ENCODE measurements at places on chromosomes 11 and 22. TPM values are rescaled to one million over a fixed set of nuclear protein-coding genes. Genes with fewer than 3 reads are reported as not detected.

Gene MPEG1
- total RNA-seq, result not detected

Gene TCN2
- 12.9 TPM for total RNA-seq

Gene MOV10L1
- total RNA-seq, result not detected

Gene CRYAB
- total RNA-seq, result not detected

- no peak for DNase-seq
Observed at GRCh38 chr22:31605851-31606585, 56.0 kb downstream of the PISD start.

DNA sequence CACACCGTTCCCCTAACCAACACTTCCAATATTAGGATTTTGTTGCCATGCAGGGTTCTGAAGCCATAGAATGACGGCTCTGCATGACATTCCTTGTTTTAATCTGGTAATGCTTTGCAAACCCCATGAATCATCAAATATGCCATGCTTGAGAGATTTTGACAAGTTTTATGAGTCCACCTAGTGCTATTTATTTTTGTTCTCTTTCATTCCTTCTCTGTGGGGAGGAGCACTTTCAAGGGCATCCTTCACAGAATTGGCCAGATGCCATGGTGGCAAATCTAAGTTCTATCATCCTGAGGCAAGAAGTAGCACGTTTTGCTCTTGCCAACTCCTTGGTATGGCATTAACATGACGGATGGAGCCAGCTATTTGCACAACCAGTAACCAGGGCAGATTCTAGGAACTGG is 268.4 kb downstream of the FAM76B start:
- peak; percentile 46 for DNase-seq

GRCh38 chr11:73783483-73784020 is 4.1 kb upstream of the MRPL48 start:
- DNase-seq, result no peak

DNA sequence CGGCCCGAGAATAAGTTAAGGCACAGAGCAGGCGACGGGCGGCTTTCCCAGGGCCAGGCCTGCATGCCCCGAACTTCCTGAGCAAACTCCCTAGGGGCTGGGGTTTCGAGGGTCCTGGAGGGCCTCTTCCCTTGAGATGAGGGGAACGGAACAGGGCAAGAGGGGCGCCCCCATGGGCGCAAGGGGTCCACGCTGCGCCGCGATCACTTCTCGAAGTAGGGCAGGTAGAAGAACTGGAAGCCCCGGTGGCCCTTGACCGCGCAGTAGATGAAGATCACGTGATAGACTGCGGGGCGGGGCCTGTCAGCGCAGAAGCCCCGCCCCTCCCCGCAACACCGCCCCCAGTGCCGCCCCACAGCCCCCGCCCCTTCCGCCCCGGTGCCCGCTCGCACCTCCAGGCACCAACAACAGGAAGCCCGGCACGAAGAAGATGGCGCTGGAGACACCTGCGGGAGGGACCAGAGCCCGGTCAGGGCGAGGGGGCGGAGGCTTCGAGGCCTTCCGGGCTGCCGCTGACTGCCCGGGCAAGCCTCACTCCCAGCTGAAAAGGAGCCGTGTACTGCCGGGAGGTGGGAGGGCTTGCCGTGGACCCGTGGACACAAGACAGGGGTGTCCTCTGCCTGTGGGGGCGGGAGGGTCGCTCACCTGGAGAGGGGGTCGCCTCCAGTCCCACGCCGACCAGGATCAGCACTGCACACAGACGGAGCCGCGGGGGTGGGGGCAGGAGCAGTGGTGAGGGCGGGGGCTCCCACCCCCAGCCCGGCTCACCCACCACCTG is 4.5 kb downstream of the TMEM134 start:
- DNase-seq, result peak; percentile 95

DNA sequence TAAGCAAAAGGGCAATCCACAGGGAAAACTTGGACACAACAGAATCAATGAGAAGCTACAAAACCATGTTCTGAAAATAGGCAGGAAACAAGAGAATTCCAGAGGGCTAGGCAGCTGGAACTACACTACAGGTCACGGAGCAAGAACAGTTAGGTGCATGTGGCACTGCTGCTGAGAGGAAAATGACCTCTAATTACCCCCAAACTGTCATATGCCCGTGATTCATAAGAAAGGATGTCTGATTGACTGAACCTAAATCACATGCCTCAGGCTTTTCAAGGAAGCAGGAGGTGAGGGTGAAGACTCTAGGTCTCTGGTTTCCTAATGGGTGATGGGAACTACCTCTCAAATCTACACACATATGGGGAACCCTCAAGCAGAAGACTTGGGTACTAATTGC is 17.9 kb upstream of the RRAS2 start:
- DNase-seq, result peak; percentile 67

DNA sequence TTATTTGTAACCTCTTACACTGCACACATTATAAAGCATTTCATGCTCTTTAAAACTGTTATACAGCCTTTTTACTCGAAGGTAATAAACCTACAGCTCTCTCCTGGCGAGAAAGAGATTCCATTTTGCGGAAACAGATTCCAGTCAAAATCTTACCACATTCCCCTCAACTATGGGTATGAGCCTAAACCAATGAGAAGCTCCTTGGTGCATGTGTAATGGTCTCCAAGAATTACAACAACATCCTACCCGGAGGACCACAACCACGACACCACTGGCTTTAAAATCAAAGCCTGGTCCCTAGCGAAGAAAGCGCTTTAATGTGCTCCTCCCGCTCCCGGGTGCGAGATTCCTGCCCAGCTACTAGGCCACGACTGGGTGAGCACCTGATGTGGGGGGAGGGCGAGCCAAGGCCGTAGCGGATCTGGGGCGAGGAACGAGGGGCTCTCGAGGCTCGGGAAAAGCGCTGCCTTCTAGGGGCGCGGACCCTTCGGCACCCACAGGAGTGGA is 821 bp downstream of the CELF1 start:
- peak; percentile 65 for DNase-seq

DNA sequence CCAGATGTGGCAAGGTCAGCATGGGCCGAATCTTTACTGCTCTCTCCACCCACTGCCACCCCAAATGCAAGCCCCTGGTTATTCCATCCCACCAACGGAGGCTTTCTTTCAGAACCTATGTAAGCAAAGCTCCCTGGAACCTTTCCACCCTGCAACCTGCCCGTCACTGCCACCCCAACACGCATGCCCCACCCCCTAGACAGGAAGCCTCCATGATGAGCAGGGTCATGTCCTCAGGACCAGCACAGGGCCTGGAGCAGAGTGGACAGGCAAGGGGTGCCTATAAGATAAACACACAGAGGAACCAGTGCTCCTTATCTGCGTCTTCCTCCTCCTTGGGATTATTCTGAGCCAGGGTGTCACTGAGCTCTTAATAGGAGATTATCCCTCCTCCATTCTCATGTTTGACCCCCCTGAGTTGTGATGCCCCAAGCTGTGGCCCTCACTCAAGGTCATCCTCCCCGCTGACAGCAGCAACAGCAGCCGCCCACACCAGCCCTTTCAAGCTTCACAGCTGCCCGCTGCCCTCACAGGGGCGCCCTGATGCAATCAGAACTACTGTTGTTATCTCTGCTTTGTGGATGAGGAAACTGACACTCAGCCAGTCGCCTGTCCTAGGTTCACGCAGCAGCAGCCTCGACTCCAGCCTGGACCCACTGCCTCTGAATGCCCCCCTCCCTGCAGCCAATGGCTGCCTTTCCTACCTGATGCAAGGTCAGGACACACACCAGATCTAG is 647.3 kb downstream of the TBC1D22A start:
- no peak for DNase-seq

- no peak for DNase-seq
Observed at GRCh38 chr11:73194034-73194507, 24.0 kb upstream of the P2RY2 start.
